NCI-H510A treated with DMSO at 0.1 percent for 48 hours (cell line): ENCODE measurements at places on chromosomes 6 and 20.

GRCh38 chr6:168838037-168838399 lies 397.0 kb downstream of the SMOC2 start:
- DNase-seq = peak; percentile 53

GRCh38 chr6:113909224-113909856 lies 52.2 kb downstream of the MARCKS start:
- peak; percentile 20 for DNase-seq

DNA sequence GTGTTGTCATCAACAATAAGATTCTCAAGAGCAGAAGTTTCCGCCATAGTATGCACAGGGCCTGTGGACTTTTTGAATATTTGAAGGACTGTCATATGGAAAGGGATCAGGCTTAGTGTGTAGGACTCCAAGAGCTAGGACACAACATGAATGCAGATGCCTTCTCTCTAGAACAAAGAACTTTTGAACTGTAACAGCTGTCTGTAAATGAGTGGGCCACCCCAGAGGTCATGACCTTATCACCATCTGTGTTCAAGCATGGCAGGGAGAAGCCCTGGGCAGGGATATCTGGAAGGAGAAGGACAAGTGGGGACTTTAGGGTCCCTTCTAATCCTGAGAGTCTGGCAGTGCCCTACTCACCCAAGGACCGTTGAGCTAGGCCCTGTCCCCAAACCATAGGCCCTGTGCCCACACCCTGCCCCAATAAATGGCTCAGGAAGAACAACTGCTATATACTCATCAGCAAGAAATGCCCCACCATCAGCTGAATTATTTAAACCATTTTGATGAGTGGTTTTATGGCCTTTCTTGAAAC lies 70.6 kb downstream of the MTHFD1L start:
- no peak for DNase-seq

DNA sequence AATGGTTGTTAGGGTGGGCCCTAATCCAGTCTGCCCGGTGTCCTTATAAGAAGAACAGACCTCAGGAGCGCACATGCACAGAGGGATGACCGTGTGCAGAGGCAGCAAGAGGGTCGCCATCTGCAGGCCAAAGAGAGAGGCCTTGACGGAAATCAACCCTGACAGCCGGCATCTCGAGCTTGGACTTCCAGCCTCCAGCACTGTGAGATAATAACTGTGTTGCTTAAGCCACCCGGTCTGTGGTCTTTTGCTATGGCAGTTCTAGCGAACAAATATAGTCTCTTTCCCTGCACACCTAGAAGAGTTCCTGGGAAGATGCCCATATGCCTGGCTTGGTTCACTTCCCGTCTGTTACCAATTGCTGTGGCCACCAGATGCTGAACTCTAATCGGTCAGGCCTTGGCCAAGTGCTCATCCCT lies 35.3 kb upstream of the PTGIS start:
- DNase-seq = no peak

DNA sequence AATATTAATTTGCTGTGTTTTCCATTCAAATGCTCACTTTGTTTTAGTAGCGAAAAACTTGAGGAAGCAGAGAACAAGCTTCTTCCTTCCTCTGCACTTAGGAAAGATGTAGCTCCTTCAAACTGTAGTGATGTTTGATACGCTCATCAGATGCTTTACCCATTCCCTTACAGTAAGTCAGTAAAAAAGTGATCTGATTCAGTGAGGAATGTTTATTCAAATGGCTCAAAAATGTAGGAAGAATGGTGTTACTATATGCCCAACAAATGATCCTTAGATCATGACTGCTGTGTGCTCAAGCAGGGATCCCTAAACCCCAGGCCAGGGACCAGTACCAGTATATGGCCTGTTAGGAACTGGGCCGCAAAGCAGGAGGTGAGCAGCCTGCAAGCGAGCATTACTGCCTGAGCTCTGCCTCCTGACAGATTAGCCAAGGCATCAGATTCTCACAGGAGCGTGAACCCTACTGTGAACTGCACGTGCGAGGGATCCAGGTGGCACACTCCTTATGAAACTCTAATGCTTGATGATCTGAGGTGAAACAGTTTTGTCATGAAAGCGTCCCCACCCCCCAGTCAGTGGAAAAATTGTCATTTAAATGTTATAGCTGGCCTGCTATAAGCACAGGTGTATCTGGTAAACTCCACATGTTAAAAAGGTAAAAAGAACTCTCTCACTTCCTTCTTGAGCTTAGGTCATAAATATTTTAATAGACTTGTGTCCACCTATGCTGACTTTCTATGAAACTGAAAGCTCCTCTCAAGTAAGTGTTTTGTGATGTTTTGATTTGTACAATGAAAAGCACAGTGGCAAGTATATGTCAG lies 187.2 kb downstream of the FOXC1 start:
- no peak for DNase-seq

DNA sequence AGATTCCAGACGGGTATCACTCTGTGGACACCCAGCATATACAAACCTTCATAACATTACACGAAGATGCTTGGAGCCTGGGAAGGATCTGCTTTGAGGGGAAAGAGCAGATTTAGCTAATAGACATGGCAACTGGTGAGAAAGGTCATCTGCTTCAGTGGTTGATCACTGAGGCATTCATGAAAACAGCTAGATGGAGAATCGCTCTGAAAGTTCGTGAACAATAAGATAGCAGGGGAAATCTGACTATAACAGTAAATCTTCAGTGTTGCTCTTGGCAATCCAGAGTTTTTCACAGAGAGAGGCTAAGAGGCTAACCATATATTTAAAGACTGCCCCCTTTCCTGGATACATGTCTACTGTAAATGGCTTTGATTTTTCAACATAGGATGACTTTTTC lies 245.3 kb downstream of the FARS2 start:
- DNase-seq = no peak

DNA sequence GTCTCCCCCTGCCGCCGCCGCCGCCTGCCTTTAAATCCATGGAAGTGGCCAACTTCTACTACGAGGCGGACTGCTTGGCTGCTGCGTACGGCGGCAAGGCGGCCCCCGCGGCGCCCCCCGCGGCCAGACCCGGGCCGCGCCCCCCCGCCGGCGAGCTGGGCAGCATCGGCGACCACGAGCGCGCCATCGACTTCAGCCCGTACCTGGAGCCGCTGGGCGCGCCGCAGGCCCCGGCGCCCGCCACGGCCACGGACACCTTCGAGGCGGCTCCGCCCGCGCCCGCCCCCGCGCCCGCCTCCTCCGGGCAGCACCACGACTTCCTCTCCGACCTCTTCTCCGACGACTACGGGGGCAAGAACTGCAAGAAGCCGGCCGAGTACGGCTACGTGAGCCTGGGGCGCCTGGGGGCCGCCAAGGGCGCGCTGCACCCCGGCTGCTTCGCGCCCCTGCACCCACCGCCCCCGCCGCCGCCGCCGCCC lies 474 bp downstream of the CEBPB start:
- peak; percentile 52 for DNase-seq

- no peak for DNase-seq
Measured at GRCh38 chr20:2671977-2672376, 8.0 kb upstream of the IDH3B start.

DNA sequence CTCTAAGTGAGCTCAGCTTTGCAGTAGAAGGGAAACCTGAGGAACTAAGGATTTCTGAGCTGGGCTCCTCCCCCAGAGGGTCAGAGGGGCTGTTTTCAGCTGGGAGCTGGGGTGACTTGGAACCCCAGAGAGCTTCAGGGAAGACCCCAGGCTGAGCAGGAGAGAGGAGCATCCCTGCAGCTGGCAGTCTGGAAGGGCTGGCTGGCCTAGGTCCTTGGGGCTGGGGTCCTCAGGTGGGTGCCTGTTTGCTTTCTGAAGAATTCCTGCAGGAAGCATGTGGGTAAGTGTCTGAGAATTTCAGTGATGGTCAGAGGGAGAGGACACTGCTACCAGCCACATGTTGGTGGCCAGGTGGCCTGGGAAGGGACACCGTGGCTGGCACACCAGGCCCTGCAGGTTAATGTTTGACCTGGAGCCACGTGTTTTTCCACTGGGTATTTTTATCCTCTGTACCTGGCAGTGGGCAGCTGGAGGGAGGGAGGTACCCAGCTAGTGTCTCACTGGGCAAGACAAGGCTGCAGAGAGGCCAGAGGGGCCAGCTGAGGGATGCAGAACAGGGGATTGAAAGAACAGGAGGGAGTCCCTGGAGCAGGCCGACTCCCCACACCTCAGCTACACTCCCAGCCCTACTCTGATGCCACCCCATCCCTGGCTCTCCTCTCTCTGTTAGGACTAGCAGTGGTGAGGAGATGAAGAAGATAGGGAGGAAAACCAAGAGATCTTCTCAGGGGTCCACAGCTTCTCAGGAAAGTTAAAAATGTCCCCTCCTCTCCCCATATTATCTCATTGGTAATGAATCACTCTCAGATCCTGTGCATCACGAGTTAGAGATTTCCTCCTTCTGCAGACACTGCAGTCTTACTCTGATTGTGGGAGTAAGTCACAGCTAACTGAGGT lies 143.6 kb downstream of the VEGFA start:
- DNase-seq = no peak

GRCh38 chr20:39691151-39691862 lies 729.2 kb downstream of the DHX35 start:
- DNase-seq = no peak

DNA sequence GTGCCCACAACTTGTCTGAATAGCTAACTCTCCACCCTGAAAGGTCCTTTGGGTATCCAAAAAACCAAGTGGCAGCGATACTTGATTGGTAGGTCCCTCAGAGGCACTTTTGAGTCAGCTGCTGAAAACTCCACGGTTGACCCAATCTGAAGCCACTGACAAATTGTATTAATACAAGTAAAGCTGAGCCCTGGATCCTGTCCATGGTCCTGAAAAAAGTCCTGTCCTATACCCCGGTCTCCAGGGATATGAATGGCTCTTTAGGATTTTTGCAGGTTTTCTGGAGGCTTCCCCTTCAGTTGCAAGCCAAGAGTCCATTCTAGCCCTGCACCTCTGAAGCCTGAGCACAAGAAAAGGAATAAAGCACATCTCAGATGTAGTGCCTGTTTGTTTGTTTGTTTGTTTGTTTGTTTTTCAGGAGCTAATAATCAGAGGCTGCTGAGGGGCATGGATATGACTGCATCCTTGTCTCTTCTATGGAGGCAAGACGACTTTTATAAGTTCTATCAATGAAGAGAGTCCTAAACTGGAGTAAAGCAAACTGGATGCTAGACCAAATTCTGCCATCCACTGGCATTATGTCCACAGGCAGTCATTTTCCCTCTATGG lies 1.7 kb upstream of the SLC12A5 start:
- no peak for DNase-seq

DNA sequence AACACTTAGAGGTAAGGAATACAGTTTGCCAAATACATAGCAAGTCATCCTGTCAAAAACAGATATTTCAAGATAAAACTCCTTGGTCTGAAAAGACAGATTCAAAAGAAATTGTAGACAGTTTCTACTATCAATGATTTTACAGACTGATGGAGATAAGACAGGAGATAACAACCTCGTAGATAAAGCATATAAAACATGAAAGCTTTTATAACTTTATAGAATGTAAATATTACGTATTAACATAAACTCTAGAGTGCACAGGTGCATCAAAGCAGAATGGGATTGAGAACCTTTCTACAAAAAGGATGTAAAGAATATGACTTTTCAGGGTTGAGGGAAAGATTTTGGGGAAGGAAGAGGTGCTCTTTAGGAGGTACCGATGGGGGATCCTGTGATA lies 158.0 kb upstream of the CENPW start:
- no peak for DNase-seq

DNA sequence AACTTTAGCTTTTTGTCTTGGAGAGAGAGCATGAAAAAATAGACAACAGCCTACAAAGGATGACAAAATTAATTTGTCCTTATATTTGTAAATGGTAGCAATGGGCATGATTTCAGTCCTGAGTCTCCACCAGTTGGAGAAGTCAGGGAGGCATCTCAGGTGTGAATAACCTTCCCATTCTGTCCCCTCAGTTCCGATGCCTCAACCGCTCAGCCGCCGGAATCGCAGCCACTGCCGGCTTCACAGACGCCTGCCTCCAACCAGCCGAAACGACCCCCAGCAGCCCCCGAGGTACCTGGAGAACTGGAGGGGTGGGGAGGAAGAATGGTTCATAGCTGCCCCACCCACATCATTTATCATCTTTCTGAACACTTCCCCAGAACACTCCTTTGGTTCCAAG lies 3.6 kb downstream of the PRRC2A start:
- DNase-seq = no peak

- DNase-seq = no peak
Measured at GRCh38 chr6:67768972-67769371, 866.1 kb upstream of the ADGRB3 start.

- no peak for DNase-seq
Measured at GRCh38 chr20:11726026-11726425, 191.7 kb upstream of the BTBD3 start.

DNA sequence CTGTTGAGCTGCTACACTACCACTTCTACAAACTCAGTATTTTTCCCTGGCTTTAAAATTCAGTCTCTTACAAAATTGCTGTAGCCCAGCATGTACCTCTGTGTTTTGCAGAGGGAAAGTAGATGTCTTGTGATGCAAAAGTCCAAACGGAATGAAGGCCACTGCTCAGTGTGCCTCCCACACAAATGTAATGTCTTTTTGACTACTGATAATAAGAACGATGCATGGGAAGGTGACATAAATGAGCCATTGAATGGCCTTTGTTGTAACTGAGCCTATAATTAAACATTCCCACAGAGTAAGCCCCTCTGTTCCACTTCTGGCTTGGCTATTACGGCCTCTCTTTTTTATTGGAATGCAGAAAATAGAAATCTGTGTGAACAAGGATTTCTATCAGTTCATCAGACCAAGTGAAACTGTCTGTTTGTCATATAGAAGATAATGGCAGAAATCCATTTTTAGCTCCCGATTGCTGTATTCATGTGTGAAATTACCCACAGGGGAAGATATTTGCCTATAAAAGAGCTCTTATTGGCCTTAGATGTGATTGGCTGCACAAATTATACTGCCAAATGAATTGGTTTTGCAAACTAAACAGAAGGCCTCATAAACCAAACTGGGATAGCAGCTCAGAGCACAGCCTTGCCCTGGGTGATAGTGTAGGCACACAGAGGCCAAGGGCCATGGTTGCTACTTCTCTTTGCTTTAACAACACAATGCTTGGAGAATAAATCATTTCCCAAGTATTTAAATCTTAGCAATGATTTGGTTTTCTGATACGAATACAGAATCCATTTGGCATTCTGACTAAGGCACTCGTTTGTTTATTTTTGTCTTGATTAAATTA lies 241.5 kb upstream of the PLN start:
- no peak for DNase-seq

- peak; percentile 93 for DNase-seq
Measured at GRCh38 chr20:407133-407952, 756 bp upstream of the RBCK1 start.

- DNase-seq = no peak
Measured at GRCh38 chr20:43849496-43850186, 65.0 kb upstream of the TOX2 start.

DNA sequence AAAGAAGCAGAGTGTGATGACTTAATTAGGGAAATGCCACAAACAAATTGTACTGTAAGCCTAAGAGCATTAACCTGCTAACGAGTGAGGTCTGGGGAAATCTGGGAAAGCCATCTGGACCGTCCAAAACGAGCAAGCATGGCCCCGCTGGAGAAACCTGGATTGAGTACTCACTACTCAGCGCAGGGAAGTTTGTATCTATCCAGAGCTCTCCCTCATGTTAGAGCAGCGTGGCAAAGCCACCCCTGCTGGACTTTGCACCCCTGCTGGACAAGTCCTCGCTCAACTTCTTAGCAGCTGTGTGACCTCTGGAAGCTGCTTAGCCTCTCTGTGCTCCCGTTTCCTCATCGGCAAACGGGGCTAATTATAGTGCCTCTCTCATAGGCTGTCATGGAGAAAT lies 37.3 kb downstream of the PSMG4 start:
- no peak for DNase-seq
